ENCODE measurements at places on chromosomes 3 and 15.

DNA sequence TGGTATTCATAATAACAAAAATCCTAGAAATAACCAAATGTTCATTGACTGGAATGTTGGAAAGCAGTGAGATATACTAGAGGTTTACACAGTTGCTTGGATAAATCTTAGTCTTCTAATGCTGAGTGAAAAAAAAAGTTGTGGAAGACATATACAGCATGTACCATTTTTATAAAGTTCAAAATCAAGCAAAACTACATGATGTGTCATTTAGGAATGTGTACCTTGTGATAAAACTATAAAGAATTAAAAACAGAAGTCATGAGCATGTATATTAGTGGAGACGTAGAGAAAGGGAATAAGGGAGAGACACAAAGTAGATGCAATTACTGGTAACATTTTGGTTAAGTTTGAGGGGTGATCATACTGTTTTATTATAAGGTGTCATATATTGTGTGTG lies 45.2 kb downstream of the FBXL2 start:
- no peak for ATAC-seq

DNA sequence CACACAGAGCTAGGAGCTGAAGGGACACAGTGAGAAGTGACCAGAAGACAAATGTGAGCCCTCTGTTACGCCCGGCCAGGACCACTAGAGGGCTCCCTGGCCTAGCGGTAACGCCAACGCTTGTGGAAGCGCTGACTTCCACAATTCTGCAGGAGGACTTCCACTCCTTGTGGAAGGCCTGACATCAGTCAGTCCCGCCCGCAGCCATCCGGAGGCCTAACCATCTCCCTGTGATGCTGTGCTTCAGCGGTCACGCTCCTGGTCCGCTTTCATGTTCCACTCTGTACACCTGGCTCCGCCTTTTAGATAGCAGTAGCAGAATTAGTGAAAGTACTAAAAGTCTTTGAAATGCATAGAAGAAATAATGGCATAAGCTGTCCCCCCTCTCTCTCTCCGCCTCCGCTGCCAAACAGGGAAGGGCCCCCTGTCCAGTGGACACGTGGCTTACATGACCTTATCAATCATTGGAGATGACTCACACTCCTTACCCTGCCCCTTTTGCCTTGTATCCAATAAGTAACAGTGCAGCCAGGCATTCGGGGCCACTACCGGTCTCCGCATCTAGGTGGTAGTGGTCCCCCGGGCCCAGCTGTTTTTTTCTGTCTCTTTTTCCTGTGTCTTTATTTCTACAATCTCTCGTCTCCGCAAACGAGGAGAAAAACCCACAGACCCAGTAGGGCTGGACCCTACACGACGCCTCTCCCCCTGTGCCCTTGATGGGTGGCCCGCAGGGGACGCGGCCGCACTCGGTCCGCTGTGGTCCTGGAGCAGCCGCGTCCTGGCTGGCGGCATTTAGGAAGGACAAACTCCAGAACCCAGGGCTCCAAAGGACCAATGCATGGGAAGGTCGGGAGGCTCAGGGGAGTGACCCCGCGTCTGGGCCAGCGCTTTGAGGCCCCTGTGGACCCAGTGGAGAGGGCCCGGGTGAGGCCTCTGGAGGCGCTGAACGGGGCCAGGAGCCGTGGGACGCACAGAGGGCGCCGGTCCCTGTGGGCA lies 27.0 kb upstream of the RPL32 start:
- ATAC-seq = peak; percentile 71

- ATAC-seq = no peak
Observed at GRCh38 chr15:98842973-98843285, 164.7 kb downstream of the PGPEP1L start.

DNA sequence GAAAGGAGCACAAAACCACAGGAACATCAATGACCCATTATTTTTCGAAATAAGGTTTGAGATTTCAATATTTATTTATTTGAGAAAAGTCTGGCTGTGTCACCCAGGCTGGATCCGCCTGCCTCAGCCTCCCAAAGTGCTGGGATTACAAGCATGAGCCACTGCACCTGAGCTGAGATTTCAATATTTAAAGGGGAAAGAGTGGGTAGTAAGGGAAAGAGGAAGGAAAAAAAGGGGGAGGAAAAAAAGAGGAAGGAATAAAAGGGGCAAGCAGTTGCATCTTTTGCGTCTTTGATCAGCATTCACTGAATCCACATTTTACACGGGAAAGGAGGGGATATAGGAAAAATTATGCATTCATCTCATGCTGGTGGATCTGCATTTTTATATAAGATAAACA lies 47.4 kb downstream of the ERICH6 start:
- ATAC-seq = no peak

DNA sequence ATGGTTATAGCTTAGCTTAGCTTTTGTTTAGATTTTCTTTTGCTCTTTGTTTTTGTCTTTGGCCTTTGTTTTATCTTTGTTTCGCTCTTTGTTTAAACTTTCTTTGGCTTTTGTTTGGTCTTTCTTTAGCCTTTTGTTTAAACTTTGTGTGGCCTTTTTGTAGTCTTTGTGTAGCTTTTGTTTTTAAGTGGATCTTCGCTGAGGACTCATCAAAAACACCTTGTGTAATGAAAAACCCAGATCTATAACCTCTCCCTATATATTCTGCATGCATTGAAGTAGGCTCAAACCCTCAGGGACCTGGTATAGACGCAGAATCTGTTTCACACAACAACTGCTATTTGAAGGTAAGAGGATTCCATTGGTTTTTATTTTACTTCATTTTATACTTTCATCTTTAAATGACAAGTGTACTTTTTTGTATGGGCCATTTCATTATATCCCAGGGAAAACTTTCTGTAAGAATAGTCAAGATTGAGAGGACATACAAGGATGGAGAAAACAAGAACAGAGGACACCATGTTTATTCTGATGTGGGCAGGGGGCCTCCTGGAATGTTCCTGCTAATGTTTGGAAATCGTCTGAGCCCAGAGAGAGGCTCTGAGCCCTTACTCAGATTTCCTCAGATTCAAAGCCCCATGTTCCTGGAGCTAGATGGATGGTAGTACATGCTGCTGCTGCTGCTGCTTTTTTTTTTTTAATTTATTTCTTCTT lies at the start of gene MOBP:
MOBP (plus strand) TSS at position 287 of the 714 bp plus-strand sequence. CDS start 34,390 bp downstream, outside the sequence.
- no peak for ATAC-seq

DNA sequence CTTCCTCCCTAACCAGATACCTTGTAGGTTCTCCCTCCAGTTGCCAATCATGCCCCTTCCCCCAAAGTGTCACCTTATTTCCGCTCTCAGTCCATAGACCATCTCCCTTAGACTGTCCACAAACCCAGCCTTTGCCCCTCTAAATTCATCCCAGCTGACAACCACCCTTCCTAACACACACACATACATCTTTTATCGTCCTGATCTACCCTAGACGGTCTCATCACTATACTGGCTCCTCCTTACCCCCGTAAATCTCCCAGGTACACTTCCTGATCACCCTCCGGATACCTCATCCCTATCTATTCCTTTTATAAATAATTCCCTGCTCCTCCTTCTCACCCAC lies 828 bp downstream of the THOC7 start:
- ATAC-seq = no peak

DNA sequence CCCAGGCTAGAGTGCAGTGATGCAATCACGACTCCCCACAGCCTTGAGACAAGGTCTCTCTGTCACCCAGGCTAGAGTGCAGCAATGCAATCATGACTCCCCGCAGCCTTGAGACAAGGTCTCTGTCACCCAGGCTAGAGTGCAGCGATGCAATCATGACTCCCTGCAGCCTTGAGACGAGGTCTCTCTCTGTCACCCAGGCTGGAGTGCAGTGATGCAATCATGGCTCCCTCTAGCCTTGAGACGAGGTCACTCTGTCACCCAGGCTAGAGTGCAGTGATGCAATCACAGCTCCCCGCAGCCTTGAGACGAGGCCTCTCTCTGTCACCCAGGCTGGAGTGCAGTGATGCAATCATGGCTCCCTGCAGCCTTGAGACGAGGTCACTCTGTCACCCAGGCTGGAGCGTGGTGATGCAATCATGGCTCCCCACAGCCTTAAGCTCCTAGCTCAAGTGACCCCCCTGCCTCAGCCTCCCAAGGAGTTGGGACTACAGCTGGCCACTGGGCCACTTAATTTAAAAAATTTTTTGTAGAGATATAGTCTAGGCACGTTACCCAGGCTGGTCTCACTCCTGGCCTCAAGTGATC lies 26.1 kb downstream of the TFRC start:
- no peak for ATAC-seq

- ATAC-seq = peak; percentile 13
Observed at GRCh38 chr3:139518926-139519842, 20.4 kb downstream of the RBP1 start.

DNA sequence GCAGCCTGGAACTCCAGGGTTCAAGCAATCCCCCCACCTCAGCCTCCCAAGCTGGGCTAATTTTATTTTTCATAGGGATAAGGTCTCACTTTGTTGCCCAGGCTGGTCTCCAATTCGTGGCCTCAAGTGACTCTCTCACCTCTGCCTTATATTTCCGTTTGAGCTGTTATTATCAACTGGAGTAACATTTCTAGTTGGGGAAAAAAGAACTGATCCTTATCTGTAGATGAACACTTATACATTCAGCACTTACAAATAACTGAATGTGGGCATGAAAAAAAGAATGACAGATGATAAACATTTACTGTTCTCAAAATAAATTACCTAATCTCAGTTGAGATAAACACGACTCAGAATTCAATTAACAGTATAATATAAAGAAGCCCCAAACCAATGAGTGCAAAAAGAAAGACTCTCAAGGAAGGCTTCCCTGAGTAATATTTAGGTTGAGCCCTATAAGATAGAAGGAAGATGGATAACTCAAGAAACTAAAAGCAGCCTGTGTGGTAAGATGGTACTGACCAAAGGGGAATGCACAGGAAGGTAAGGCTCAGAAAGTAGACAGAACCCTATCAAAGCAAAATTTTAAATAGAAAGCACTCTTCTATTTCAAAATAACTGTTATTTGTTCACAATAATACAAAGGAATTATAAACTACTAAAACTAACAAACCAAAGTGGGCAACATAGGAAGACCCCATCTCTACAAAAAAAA lies 11.8 kb downstream of the UBE3A start:
- ATAC-seq = no peak

All from activated CD4-positive, CD25-positive, alpha-beta regulatory T cell treated with anti-CD3 and anti-CD28 coated beads, Interleukin-2, amount 50 U/mL, for 24 hours (primary cell).